CD8-positive, alpha-beta memory T cell (primary cell): ENCODE measurements at places on chromosomes 1 and 21.

- no peak for DNase-seq
Measured at GRCh38 chr1:14010476-14010875, 310.5 kb downstream of the PRDM2 start.

- DNase-seq = no peak
Measured at GRCh38 chr1:183106166-183106565, 79.9 kb upstream of the LAMC2 start.

DNA sequence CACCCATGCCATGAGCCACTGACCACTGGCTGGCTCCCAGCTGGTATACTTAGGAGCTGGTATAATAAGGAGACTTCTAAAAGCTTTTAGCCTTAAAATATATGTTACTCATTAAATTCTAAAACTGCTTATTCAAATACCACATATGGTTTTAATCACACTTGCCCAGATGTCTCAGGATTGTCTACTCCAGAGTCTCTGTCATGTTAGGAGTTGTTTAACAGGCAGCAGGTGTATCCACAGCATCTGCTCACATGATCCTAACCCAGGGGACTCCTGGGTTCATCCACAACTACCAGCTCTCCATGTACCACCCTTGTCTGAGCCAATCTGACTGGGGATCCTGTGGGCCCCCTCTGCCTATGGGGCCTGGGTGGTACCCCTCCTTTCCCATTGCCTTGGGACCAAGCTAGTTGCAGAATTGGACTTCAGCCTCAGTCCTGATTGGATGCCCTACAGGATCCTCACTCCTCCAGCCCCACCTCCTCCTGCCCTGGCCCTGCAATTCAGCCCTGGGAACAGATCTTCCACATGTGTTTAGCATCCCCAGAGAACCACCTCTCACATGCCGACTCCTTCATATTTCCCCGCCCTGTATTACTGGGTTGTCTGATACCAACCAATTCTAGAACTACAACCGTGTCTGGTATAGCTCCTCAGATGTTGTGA is 61.3 kb downstream of the BCAR3 start:
- DNase-seq = no peak

GRCh38 chr1:31707711-31708110 is 3.9 kb upstream of the COL16A1 start:
- DNase-seq = no peak

DNA sequence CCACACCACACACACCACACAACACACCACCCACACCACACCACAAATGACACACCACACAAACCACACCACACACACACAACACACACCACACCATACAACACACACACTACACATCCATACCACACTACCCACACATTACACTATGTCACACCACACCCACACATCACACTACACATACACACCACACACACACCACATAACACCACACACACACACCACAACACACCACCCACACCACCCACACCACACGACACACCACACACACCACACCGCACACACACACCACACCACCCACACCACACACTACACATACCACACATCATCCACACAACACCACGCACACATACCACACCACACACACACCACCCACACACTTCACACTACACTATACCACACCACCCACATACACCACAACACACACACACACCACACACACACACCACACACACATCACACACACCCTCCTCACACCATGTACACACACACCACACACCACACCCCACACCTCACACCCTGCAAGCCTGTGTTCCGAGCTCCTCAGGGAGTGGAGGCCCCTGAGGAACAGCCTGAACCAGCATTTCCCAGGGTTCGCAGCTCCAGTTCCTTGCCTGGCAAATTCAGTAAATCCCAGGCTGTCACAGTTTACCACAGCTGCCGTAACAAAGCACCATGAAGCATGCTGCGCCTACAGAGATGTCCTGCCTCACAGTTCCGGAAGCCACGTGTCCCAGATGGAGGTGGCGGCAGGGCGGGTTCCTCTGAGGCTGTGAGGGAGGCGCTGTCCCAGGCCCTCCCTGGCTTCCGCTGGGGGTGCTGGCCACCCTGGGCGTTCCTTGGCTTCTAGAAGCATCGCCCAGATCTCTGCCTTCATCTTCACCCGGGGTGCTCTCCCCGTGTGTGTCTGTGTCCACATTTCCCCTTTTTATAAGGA is 69.8 kb upstream of the ATP5PO start:
- no peak for DNase-seq

DNA sequence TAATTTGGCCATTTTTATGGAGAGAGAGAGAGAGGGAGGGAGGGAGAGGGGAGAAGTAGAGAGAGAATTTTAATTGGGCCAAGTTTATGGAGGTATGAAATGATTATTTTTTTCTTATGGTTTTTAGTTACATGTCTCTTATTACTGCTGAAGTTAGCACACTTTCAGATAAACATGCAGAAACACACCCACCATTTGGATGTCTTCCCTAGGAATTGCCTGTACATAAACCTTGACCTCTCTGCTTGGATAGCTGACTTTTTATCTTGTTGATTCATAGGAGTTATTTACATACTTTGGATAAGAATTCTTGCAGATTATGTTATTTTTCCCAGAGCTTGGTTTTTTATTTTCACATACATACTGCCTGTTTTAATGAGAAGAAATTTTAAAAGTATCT is 310.2 kb upstream of the ADAMTS5 start:
- DNase-seq = no peak

- no peak for DNase-seq
Measured at GRCh38 chr1:101373570-101373969, 136.8 kb downstream of the S1PR1 start.

DNA sequence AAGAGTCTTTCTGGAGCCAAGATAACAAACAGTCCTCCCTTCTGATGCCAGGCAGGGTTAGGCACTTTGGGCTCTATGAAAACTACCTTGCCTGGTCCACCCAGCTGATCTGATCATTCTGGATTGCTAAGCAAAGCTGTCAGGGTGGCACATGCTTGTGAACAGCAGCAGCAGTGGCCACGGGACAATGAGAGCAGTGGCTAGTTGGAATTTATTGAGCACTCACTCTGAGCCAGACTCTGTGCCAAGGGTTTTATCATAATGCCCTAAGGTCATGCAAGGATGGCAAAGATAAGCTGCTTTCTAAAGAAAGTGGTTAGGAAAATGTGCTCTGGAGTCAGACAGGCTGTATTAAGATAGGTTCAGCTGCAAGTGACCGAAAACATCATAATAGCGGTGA is 390.4 kb upstream of the VAMP3 start:
- DNase-seq = no peak

- DNase-seq = no peak
Measured at GRCh38 chr21:36551321-36551720, 71.4 kb upstream of the CLDN14 start.
